ENCODE measurements at places on chromosomes 6 and 20.

GRCh38 chr6:111739257-111739696, 133.6 kb upstream of the TRAF3IP2 start:
- no peak for DNase-seq

DNA sequence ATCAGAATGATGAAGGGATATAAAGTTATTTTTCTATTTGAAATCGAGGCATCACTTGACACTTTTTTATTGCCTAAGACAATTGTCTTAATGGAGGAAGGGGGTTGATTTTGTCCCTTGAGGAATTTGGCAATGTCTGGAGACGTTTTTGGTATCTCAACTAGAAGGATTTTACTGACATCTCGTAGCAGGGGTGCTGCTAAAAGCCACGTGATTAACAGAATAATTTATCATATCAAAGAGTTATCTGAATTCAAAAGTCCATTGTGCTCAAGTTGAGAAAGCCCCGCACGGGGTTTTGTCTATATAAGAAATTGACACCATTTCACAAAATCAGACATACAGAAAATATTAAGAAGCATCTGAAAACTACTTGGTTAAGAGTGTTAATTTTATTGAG, 1.5 kb upstream of the TAAR6 start:
- no peak for DNase-seq

DNA sequence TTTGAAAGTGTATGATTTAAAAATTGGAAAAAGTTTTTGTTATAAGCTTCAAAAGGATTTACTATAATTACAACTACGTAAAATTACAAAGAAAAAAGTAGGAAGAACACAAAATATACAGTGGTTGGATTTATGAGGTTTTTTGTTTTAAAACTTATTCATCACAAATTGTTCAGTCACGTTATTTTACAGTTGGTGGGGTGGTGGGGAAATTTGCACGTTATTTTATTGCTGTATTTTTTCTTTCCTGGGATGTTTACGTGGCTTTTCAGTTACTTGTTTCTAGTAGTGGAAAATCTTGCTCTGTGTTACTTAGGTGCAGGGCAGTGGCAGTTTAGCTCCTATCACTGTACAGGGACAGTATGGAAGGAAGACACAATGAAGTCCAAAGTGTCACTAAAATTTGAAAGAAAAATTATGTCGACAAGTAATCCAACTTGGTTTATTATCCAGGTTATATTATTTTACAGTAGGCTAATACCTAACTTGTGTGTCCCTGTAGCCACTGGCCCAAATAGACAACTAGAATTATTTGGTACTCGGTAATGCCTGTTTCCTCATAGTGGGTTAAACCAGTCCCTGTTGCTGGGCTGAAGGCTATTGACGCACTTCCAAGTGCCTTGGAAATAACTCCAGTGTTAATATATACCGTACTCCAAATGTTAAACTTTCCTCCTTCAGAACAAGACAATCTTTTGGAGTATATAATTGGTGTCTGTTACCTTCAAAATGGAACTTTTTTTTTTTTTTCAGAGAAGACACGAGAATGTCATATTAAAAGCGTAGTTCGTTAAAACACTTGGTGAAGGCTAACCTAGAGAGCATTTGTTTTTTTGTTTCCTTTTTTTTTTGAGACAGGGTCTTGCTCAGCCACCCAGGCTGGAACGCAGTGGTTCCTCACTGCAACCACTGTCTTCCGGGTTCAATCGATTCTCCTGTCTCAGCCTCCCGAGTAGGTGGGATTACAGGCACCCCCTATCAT, 4.6 kb downstream of the JARID2 start:
- DNase-seq, result no peak

- no peak for DNase-seq
Measured at GRCh38 chr20:48592107-48592940, 235.5 kb downstream of the PREX1 start.

DNA sequence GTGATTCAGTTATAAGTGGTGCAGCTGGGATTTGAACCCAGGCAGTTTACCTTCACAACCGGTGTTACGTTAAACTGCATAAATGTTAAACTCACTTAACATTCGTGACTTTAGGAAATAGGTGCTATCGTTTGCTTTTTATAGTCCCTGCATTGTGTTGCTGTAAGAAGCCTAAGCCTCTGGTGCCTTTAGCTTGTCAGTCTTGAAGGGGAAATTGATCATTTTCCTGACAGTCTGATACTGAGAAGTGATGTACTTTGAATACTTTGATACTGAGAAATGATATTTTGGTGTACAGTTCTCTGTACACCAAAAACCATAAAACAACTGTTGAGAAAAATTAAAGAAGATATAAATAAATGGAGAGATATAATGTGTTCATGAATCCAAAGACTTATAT, 52.5 kb upstream of the NEDD9 start:
- no peak for DNase-seq

DNA sequence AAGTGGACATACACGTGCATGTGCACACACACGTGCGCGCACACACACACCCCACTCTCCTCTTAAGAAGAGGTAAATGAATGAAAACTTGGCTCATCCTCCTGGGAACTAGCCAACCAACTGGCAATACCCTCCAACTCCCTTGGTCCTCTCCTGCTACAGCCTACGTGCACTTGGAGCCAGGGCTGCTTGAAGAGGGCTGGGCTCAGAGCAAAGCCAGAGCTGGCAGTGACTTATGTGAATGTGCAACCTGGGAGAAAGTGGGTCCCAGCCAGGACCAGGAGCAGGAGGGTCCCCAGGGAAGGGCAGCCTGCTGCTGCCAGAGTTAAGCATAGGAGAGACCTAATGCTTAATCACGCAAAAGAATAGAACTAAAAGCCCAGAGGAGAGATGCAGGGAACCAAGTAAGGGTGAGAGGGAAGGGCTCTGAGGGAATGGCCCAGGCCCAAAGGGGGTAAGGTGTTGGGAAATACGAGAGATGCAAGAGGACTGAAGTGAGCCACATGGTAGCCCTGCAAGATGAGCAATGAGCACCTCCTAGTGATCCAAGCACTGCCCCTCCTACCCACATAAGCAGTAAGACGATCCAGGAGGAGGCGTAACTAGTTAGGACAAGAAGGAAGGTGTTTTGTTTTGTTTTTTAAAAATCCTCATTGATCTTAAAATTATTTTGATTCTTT, 24.7 kb downstream of the TRAF3IP2 start:
- DNase-seq, result no peak

GRCh38 chr6:14053811-14054210, 63.8 kb upstream of the CD83 start:
- no peak for DNase-seq

- no peak for DNase-seq
Measured at GRCh38 chr6:162817196-162817595, 89.4 kb downstream of the PACRG start.

GRCh38 chr6:7463785-7464184, 74.2 kb downstream of the RIOK1 start:
- no peak for DNase-seq

DNA sequence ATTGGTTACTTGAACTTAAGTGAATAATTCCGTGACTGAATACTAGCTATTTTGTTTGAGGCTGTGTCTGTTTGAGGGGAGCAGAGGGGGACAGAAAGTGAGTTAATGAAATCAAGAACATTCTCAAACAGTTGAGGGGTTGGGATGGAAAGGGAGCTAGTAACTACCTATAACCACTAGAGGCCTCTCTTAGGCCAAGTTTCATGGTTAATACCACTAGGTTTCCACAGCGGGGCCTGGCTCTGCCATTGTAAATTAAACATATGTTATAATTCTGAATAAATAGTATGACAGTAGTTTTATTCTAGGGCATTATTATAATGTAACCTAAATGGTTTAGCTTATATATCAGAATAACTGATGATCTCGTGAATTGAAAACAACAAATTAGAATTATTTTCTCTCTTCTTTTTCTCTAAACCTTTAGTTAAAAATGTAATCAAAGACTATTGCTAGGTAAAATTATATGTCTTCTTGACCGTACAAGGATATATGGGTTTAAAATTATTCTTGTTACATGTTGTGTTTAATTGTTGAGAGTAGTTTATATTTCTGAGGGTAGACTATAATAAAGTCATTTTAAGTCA, 108.1 kb downstream of the BCKDHB start:
- DNase-seq, result no peak

- no peak for DNase-seq
Measured at GRCh38 chr6:148794797-148795196, 48.0 kb downstream of the UST start.
